ENCODE measurements at places on chromosomes 5 and 9. TPM values are rescaled to one million over a fixed set of nuclear protein-coding genes. Genes with fewer than 3 reads are reported as not detected.

Gene GRXCR2
- not detected for total RNA-seq

Gene C5orf63
- 2.9 TPM for total RNA-seq

Gene TRIM52
- 7.6 TPM for total RNA-seq

Gene SHROOM1
- 8.8 TPM for total RNA-seq

Gene PCA3
- not detected for total RNA-seq

Gene CDH6
- 0.09 TPM for total RNA-seq

Gene HBEGF
- 6.6 TPM for total RNA-seq

Gene SYNPO
- 21.7 TPM for total RNA-seq

Gene SAXO1
- not detected for total RNA-seq

Gene FOXD1
- 12.8 TPM for total RNA-seq

Gene BAAT
- 0.32 TPM for total RNA-seq

Gene LCN9
- 0.16 TPM for total RNA-seq

Gene EGFLAM
- total RNA-seq: 0.37 TPM

Gene CFAP157
- 0.08 TPM for total RNA-seq

Gene SGCD
- total RNA-seq: 3.3 TPM

Gene SMIM23
- total RNA-seq: not detected

Gene DMGDH
- not detected for total RNA-seq

Gene CTNND2
- total RNA-seq: not detected

Gene SH2D3C
- total RNA-seq: 0.12 TPM

Gene TAS2R1
- not detected for total RNA-seq

Gene GPR21
- not detected for total RNA-seq

Gene RANBP17
- total RNA-seq: 2.4 TPM

Gene COL15A1
- 0.63 TPM for total RNA-seq
